ENCODE measurements at places on chromosomes 7 and 10.
A peak's percentile ranks its signal among the peaks of the same experiment; 100 is the strongest.

GRCh38 chr7:77940647-77941046 is 142.1 kb downstream of the PHTF2 start:
- ATAC-seq: no peak
- no peak overlapping the region for H3K27ac ChIP-seq
- no peaks in the 10 kb centered on the region for H3K4me1 ChIP-seq
- H3K36me3 ChIP-seq: peaks cover 25% of the 10 kb centered on the region
- H3K4me3 ChIP-seq: no peak overlapping the region

DNA sequence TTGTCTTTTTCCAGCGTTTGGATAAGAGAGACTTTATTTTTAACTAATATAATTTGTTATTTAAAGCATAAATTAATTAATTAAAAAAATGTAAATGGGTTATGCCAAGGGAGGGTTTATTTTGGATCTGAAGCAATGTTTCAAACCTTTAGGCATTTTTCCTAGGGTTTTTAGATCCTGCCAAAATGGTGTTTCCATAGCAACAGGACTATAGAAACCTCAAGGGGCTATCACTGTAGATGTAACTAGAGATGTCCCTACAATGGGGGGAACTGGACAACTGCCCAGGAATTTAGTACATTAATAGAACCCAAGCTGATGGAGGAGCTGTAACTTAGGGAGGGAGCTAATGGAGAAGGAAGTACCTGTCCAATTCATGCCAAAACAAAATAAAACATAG is 57.3 kb downstream of the SLC39A12 start:
- no peak overlapping the region for H3K27ac ChIP-seq
- H3K4me1 ChIP-seq: peaks cover 4% of the 10 kb centered on the region
- no peak for ATAC-seq
- H3K4me3 ChIP-seq: no peak overlapping the region
- no peaks in the 10 kb centered on the region for H3K36me3 ChIP-seq
- no peaks in the 10 kb centered on the region for H3K27me3 ChIP-seq

DNA sequence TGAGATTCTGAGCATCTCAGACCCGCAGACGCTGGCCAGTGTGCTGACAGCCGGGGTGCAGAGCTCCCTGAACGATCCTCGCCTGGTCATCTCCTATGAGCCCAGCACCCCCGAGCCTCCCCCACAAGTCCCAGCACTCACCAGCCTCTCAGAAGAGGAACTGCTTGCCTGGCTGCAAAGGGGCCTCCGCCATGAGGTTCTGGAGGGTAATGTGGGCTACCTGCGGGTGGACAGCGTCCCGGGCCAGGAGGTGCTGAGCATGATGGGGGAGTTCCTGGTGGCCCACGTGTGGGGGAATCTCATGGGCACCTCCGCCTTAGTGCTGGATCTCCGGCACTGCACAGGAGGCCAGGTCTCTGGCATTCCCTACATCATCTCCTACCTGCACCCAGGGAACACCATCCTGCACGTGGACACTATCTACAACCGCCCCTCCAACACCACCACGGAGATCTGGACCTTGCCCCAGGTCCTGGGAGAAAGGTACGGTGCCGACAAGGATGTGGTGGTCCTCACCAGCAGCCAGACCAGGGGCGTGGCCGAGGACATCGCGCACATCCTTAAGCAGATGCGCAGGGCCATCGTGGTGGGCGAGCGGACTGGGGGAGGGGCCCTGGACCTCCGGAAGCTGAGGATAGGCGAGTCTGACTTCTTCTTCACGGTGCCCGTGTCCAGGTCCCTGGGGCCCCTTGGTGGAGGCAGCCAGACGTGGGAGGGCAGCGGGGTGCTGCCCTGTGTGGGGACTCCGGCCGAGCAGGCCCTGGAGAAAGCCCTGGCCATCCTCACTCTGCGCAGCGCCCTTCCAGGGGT is 703 bp downstream of the RBP3 start:
- no peaks in the 10 kb centered on the region for H3K36me3 ChIP-seq
- no peak for ATAC-seq
- H3K4me1 ChIP-seq: no peaks in the 10 kb centered on the region
- H3K27ac ChIP-seq: no peak overlapping the region

DNA sequence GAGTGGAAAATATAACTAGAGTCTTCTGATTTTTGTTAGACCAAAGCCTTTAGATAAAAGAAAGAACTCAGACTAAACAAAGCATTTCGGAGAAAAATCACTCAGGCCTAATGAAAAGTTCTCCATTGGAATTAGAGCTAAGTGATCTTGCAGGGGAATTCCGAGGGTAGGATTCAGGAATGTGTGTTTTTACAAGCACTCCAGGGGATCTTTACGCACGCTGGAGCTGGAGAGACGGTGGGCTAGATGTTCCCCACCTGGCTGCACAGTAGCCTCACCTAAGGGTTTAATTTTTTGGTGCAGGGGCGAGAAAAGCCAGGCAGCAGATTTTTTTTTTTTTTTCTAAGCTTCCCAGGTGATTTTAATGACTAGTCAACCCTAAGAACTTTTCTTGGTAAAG is 7.9 kb upstream of the PAPSS2 start:
- H3K36me3 ChIP-seq: no peaks in the 10 kb centered on the region
- no peak for ATAC-seq
- H3K4me3 ChIP-seq: no peak overlapping the region
- H3K27me3 ChIP-seq: peaks cover 5% of the 10 kb centered on the region
- H3K4me1 ChIP-seq: peaks cover 4% of the 10 kb centered on the region

- H3K27ac ChIP-seq: no peak overlapping the region
- H3K4me3 ChIP-seq: no peak overlapping the region
- H3K4me1 ChIP-seq: no peaks in the 10 kb centered on the region
- no peak for ATAC-seq
Measured at GRCh38 chr7:1716263-1717094, 46.4 kb downstream of the ELFN1 start.

- H3K27me3 ChIP-seq: no peaks in the 10 kb centered on the region
- H3K27ac ChIP-seq: no peak overlapping the region
- H3K36me3 ChIP-seq: no peaks in the 10 kb centered on the region
Measured at GRCh38 chr7:96126382-96126781, 195.5 kb downstream of the SLC25A13 start.

DNA sequence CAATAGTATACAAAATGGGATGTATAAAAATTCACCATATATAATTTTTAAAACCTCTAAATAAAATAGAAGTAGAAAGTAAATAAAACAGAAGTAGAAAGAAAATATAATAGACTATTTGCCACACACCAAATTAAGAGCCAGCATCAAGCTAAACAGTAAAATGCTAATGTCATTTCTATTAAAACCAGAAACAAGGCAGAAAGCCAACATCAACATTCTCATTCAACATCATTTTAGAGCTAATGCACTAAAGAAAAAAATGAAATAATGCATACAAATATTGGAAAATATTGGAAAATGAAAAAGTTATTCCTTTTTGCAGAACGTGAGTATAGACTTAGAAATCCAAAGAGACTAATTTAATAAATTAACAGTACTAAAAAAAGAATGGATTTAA is 23.4 kb upstream of the RELN start:
- no peaks in the 10 kb centered on the region for H3K27me3 ChIP-seq
- no peak overlapping the region for H3K27ac ChIP-seq
- H3K36me3 ChIP-seq: no peaks in the 10 kb centered on the region
- H3K4me1 ChIP-seq: no peaks in the 10 kb centered on the region
- no peak for ATAC-seq
- H3K4me3 ChIP-seq: no peak overlapping the region

- H3K36me3 ChIP-seq: peaks cover 68% of the 10 kb centered on the region
- H3K4me3 ChIP-seq: no peak overlapping the region
- no peaks in the 10 kb centered on the region for H3K4me1 ChIP-seq
- no peak for ATAC-seq
- H3K27ac ChIP-seq: no peak overlapping the region
Measured at GRCh38 chr7:70771451-70771850, 360.5 kb upstream of the GALNT17 start.

- no peak for ATAC-seq
- no peak overlapping the region for H3K27ac ChIP-seq
- H3K27me3 ChIP-seq: no peaks in the 10 kb centered on the region
- no peaks in the 10 kb centered on the region for H3K4me1 ChIP-seq
- H3K36me3 ChIP-seq: peaks cover 54% of the 10 kb centered on the region
Measured at GRCh38 chr7:6433784-6434615, 13.8 kb downstream of the DAGLB start.

- no peaks in the 10 kb centered on the region for H3K4me1 ChIP-seq
- no peaks in the 10 kb centered on the region for H3K36me3 ChIP-seq
- H3K4me3 ChIP-seq: peak overlapping the region; percentile 54
- no peak overlapping the region for H3K27ac ChIP-seq
Measured at GRCh38 chr7:151168003-151168786, 701 bp upstream of the GBX1 start.

DNA sequence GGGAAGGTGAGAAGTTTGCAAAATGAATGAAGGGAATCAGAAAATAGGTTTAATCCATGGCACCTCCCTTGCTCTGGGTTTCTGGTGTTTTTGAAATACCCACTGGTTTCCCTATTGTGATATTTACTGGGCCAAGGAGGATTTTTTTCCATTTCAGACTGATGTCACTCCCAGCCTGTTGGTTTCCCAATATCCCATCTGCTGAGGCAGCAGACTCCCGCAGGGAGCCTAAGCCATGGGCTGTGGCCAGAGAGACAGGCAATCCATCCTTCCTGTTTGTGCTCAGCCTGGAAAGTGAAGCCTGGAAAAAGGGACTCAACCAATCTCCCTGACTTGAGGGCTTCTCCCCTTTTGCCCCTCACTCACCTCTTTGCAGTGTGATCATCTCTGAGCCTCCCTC is 22.8 kb downstream of the FAM107B start:
- peak overlapping the region; percentile 79 for H3K27ac ChIP-seq
- no peak overlapping the region for H3K4me3 ChIP-seq
- H3K4me1 ChIP-seq: peaks cover 26% of the 10 kb centered on the region

- no peak for ATAC-seq
- H3K27ac ChIP-seq: no peak overlapping the region
- no peaks in the 10 kb centered on the region for H3K4me1 ChIP-seq
- no peaks in the 10 kb centered on the region for H3K36me3 ChIP-seq
- no peak overlapping the region for H3K4me3 ChIP-seq
Measured at GRCh38 chr10:63896992-63897391, 375.8 kb downstream of the REEP3 start.

DNA sequence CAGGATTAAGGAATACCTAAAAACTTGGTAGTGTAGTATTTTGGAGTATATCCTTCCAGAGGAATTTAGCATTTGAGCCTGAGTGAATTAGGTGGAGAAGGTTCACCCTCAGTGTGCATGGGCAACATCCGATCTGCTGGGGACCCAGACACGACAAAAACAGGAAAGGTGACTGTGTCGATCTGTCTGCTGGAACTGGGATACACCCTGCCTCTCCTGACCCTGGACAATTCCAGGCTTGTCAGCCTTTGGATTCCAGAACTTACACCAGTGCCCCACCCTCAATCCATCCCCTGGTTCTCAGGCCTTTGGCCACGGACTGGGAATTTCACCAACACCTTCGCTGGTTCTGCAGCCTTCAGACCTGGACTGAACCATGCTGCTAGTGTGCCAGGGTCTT is 41.9 kb downstream of the PTPRE start:
- H3K4me1 ChIP-seq: no peaks in the 10 kb centered on the region
- no peak overlapping the region for H3K4me3 ChIP-seq
- peaks cover 3% of the 10 kb centered on the region for H3K27me3 ChIP-seq
- no peak overlapping the region for H3K27ac ChIP-seq
- H3K36me3 ChIP-seq: no peaks in the 10 kb centered on the region

DNA sequence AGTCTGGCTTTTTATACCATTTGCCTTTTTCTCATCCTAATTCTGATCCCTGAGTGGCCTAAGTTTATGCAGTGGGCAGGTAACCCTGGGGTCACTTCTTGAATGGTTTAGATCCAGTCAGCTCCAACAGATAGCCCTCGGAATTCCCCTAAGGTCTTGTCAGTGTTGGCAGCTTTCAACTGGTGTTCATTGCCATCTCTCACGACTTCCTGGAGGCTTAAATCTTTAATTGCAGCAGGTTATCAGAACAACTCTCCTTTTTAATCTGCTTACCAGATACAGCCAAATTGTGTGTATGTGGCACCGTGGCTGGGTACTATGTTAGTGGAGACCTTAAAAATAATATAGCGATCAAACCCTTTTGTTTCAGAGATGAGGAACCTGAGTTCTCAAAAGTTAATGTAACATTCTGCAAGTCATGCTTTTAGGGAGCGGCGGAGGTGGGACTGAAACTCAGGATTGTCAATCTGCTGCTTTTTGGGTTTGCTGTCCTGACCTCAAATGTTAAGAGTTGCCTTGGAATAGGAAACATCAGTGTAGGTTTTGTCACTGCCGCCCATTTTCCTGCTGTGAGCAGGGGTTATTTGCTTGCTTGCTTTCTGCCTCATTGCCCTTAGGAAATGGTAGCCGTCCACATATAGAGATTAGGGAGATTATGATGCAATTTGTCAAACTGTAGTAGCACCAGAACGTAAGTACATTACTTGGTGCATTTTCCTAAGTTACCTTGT is 818 bp downstream of the DLD start:
- peaks cover 24% of the 10 kb centered on the region for H3K36me3 ChIP-seq
- H3K4me3 ChIP-seq: peak overlapping the region; percentile 52
- no peaks in the 10 kb centered on the region for H3K27me3 ChIP-seq
- H3K4me1 ChIP-seq: no peaks in the 10 kb centered on the region

DNA sequence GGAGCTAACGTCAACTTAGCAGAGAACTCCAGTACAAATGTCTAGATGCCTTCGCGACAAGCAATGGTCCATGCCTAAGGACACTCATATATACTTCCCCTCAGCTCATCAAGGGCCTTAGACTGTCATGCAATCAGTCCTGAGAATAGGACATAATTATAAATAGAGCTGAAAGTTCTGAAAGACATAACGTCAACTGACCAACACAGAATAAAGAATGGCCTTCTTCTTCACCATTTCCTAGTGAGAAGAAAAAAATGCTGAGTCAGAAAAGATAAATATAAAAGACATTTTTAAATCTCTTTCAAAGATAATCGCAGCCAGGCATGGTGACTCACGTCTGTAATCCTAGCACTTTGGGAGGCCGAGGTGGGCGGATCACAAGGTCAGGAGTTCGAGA is 83.2 kb downstream of the ARMH3 start:
- peaks cover 57% of the 10 kb centered on the region for H3K36me3 ChIP-seq
- no peak overlapping the region for H3K27ac ChIP-seq
- H3K4me3 ChIP-seq: no peak overlapping the region
- H3K4me1 ChIP-seq: no peaks in the 10 kb centered on the region
- ATAC-seq: no peak

GRCh38 chr7:130865408-130866236 is 131.6 kb upstream of the KLF14 start:
- H3K27ac ChIP-seq: no peak overlapping the region
- no peaks in the 10 kb centered on the region for H3K4me1 ChIP-seq
- no peak for ATAC-seq
- no peaks in the 10 kb centered on the region for H3K27me3 ChIP-seq
- H3K36me3 ChIP-seq: peaks cover 100% of the 10 kb centered on the region

DNA sequence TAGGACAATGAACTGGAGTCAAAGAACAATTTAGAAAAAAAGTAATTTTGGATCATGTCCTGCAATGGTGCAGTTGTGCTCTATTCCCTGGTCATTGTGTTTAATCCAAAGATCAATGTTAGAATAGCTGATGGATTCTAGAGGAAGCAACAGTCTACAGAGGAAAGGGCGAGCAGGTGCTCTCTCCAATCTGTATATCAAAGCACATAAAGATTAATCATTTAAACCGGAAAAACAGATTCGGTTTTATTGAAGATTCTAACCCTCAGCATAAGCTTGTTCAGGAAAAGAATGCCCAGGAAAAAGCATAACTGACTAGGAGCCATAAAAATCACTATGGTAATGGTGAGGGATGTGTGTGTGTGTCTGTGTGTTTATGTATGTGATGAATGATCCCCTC is 110.3 kb downstream of the MALRD1 start:
- no peak for ATAC-seq
- no peaks in the 10 kb centered on the region for H3K36me3 ChIP-seq
- H3K4me3 ChIP-seq: no peak overlapping the region
- H3K27ac ChIP-seq: no peak overlapping the region
- no peaks in the 10 kb centered on the region for H3K27me3 ChIP-seq
